Brain pericyte (primary cell): ENCODE measurements at places on chromosomes 5 and 9.

DNA sequence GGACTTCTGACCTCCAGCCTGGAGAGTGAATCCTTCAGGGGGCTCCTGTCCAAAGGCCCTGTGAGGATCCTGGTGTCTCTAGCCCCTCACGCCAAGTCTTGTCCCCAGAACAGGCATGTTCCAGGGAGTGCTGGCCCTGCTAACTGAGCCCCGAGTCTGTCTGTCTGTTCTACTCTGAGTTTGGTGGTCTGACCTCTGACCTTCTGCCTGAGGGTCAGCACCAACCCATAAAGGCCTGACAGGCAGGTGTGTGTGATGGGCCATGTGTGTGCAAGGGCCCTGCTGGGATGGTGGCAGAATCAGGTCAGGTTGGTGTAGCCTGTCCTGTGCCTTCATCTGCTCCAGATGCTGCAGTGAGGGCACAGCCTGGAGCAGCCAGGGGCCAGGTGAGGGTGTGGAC lies 46.3 kb downstream of the PHF2 start:
- DNase-seq: no peak

DNA sequence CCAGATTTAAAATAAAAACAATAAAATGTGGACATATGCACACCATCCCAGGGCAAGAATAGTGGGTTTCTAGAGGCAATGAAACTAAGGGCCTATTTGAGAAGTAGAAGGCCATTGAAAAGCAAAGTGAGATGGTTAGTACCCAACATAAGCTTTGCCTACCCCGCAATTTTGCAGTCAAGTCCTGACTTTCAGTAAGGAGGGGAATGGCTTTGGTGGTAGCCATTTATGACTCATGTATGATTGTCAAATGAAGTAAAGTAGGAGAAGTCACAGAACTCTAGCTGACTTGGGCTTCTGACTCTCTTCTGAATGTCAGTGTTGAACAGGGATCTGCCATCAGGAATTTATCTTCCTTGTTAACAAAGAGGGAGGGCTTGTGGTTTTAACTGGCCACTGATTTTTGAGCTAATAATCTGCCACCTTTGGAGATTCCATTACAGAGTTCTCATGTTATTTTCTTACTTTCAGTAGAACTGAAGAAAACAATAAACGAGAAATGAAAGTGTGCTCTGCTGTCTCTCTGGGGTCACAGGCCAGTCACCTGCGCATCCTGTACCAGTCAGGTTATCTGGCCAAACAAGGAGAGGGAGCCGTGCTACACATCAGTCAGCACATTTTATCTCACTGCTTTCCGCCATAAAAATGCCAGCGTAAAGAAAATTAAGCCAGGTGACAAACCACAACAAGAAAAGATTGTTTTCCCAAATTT lies 14.3 kb upstream of the SNCAIP start:
- no peak for DNase-seq

GRCh38 chr5:68369457-68370125 lies 154.0 kb downstream of the PIK3R1 start:
- DNase-seq: no peak

GRCh38 chr9:21985964-21986667 lies 8.1 kb downstream of the CDKN2A start:
- DNase-seq: no peak

- DNase-seq: no peak
Observed at GRCh38 chr9:27528076-27528885, 1.3 kb downstream of the MOB3B start.

GRCh38 chr5:72183101-72183520 lies 75.8 kb downstream of the MAP1B start:
- no peak for DNase-seq

DNA sequence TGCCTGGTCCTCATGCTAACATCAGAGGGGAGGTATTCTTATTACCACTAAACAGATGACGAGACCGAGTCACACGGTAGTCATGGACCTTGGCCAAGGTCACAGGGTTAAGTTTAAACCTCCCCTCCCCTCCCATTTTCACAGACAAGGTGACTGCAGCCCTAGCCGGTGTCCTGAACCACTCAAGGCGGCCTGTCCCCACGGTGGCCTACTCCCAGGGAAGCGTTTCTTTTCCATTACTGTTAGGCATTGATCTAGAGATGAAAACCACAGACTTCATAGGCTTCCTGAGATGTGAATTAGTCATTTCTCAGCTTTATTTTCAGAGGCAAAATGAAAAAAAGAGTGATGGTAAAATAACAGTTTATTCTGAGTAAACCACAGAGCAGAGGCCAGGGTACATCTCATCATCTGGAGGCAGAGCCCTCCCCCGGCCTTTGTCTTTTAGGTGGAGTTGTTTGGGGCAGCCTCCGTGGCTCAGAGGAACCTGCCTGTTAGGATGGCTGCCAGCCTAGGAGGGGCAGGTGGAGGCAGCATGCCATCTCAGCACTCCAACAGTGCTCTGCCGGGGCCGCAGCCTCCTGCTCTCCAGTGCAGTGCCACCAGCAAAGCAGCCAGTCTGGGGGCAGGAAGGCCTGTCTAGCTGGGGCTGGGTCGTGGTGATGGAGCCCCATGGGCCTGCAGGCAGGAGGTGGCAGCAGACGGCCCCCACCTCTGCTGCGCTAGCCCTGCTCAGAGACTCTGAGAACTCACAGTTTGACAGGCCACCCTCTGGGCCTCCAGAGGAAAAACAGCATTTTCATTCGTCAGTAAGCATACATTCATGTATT lies 71.2 kb downstream of the RAPGEF1 start:
- DNase-seq: no peak

DNA sequence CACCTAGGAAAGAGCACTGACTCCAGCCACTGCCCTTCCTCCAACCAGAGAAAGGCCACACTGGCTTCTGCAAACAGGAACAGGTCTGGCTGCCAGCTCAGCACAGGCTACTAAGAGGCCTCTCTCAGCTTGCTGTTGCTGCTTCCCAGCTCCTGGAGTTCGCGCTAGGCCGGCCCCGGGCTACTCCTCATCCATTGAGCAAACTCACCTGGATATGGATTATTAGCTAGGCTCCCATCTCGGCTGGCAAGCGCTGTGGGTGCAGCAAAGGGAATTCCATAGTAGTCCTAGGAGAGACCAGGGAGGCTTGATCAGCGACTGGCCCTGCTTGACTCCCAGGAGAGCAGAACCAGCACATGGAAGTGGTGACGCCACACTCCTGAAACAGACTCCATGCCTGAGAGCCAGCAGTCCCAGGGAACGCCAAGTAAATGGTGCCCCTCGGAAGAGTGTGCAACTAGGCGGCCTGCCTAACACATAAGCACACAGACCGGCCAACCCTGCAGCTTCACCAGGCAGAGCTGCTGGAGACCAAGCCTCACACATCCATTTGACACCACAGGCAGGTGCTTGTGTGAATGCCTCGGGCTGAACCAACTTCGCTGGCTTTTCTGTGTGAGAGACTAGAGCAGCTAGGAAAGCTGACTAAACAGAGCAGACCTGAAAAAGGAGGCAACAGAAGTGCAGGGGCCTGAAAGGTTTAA lies 107.2 kb downstream of the UBE2R2 start:
- no peak for DNase-seq

DNA sequence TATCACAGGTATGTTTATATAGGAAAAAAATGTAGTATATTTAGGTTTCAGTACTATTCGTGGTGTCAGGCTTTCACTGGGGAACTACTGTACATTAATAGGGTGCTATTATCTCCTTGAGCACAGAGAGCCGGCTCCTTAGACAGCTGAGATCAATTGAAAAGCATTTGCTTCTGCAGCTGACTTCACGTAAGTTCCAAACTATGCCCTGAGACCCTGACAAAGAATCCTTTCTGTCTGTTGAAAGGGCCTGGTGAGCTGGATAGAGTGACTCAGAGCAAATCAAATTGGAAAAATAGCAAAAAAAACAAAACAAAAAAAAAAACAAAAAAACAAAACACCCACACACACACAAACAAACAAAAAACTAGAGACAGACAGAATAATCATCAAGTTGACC lies 652.0 kb downstream of the MTRR start:
- no peak for DNase-seq

- no peak for DNase-seq
Observed at GRCh38 chr5:155807884-155808576, 518.9 kb upstream of the SGCD start.

- DNase-seq: no peak
Observed at GRCh38 chr9:7802666-7803065, 3.1 kb upstream of the DMAC1 start.

DNA sequence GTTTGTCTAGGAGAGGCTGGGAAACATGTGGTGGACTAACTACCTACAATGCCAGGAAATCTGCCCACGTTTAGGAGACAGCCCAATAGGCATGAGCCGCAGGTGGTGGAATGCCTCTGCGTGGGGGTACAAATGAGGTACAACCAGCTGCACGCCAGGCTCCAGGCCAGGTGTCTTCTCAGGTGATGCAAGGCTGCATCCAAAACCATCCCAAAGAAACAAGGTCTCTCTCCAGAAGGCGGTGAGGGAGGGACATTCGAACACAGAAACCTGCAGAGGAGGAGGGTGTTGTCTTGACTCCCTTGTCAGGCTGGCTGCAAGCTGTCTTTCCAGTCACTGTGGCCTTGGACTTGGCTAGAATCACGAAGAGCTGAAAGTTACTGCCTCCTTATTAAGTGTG lies 11.6 kb downstream of the ANKH start:
- DNase-seq: no peak

DNA sequence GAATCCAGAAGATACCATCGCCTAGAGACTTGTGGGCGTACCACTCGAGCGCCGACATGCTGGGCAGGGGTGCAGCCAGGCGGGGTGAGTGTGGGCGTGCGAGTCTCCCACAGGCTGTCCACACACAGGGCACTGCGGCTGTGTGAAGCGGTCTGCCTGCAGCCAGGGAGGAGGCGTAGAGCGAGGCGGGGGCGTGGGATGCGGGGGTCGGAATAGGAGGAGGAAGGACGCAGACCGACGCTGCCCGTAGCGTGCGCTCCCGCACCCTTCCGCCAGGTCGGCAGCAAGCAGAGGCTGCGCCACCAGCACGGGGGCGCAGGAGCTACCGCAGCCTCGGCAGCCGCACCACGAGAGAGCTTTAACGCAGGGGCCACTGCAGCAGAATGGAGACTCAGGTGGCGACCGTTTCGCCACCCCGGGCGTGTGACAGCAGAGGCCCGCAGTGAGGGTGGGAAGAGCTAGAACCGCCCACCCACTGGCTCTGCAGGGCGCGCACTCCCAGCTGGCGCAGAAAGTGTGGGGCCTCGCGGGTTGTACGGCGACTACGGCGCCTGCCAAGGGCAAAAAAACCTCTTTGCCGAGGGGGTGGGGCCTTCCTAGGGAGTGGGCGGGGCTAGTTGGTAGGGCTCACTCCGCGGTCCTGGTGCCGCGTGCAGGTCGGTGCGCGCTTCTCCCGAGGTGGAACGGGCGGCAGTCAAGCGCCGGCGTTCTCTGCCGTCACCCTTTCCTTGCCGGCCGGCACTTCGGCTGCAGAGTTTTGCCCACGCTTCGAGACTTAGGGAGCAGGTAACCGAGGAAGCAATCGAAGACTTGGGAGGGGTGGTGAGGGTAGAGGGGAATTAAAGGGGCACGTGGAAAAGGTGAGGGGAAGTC lies at the start of the genes MBLAC2 and POLR3G:
MBLAC2 (minus strand) TSS at position 537 of the 873 bp plus-strand sequence; CDS start at position 58, 479 bp downstream.
POLR3G (plus strand) TSS at position 630 of the 873 bp plus-strand sequence. CDS start 10,704 bp downstream, outside the sequence.
- DNase-seq: peak; percentile 69

GRCh38 chr5:85278193-85278592 lies 893.5 kb upstream of the EDIL3 start:
- DNase-seq: no peak
